ENCODE measurements at places on chromosomes 7 and 10.

DNA sequence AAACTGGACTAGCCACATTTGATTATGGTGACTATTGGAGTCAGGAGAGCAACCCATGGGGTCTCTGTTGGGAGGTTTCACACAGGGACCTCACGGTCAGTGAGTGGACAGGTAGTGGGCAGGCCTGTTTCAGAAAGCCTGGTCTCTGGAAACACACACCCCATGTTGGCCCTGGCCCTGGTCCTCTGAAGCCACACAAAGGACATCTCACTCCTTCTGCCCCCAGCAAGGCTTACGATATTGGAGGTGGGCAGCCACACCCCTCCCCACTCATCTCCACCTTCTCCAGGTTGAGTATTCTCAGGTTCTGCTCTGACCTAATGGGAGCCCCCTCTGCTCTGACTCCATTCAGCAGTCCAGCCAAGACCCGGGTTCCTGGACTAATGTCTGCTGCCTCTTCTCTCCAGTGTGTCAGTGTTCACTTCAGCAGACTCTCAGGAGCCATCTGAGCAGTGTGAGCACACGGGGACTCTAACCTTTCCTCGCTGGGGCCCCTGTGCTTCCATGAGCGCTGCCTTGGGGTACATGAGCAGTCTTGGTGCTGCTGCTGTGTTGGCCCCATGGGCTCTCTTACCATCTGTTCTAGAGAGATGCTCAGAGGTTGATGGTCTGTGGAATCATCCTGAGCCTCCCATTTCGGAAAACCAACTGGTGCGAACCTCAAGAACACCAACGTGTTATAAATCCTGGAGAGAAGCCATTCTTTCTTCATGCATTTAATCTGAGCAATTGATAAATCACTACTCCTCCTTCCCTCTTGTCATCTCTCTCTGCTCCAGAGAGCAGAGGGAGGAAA is 748.6 kb downstream of the GRID1 start:
- DNase-seq: no peak

GRCh38 chr10:79049931-79050895 is 18.6 kb upstream of the ZMIZ1 start:
- peak; percentile 55 for DNase-seq

- no peak for DNase-seq
These were observed 46.4 kb upstream of the DPYSL4 start for GRCh38 chr10:132140167-132140925.

DNA sequence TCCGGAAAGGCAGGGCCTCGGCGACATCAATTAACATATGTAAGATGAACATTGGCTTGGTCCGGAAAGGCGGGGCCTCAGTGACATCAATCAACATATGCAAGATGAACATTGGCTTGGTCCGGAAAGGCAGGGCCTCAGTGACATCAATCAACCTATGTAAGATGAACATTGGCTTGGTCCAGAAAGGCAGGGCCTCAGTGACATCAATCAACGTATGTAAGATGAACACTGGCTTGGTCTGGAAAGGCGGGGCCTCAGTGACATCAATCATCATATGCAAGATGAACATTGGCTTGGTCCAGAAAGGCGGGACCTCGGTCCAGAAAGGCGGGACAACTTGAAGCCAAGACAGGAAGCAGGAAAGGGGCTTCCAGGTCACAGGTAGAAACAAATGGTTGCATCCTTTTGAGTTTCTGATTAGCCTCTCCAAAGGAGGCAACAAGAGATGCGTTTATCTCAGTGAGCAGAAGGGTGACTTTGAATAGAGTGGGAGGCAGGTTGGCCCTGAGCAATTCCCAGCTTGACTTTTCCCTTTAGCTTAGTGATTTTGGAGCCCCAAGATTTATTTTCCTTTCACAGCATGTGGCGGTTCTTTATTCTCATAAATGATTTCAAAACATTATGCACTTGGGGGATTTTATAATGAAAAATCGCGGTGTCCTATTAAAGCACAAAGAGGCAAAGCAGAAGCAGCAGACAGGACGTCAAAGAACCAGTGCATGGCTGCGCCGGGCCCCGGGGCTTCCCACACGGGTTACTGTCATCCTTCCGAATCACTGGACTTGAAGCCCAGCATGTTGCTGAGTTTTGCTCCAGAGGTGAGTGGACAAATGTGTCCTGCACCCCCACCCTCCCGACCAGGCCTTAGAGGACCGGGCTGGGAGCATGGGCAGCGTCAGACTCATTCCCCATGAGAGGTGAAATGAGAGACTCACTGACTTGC is 43.1 kb upstream of the EN2 start:
- no peak for DNase-seq

DNA sequence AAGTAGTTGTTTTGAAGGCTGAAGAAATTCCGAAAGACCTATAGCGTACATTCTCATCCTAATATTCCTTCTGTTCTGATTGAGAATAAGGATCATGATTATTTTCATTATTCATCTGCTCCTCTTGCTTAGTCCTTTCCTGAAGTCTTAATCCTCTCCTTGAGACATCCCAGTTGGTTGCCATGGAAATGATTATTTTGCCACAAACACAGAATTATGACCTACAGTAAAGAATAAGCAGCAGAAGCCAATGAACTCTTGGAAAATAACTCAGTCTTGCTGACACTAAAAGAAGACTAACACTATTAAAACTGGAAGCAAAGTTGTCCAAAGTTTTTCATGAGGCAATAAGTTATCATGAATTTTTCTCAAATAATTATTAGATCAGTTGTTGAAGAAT is 47.8 kb upstream of the JAZF1 start:
- no peak for DNase-seq

DNA sequence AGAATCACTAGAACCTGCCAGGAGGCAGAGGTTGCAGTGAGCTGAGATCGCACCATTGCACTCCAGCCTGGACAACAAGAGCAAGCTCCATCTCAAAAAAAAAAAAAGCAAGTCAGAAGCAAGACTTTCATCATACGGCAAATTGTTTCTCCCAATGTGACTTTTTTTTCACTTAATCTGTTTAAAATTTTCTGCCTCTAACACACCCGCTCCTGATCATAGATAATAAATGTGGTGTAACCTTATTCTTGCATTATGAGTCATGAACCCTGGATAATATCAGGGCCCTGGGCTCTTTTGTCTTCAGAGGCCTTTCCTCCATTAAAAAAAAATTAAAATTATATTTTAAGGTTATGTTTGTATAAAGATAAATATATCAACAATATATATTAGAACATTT is 111.4 kb upstream of the JCAD start:
- DNase-seq: peak; percentile 68

- DNase-seq: no peak
These were observed 6.0 kb upstream of the CROT start for GRCh38 chr7:87339373-87339897.

DNA sequence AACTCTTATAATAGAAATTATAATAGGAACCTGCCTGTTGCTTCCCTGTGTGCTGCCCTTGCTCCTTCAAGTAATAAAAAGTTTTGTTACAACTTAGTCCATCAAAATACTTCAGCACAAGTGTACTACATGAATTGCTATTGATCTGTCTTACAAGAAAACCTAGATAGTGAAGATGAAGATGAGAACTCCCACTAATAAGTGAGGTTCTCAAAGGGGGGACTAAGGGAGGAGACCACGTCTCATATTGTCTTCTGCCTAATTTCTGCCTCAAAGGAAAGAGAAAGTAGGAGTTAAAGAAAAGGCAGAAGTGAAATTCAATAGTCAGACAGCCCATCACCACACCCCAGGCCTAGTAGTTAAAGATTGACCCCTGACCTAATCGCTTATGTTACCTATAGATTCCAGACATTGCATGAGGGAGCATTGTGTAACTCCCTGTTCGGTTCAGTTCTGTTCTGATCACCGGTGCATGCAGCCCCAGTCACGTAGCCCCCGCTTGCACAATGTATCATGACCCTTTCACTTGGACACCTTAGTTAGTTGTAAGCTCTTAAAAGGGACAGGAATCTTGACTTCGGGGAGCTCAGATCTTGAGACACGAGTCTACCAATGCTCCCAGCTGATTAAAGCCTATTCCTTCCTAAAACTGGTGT is 18.2 kb upstream of the CHST3 start:
- DNase-seq: no peak

GRCh38 chr7:151785681-151785965 is 91.3 kb downstream of the PRKAG2 start:
- no peak for DNase-seq

GRCh38 chr7:117652943-117653680 is 173.3 kb downstream of the CFTR start:
- no peak for DNase-seq

GRCh38 chr7:44491229-44491628 is 771 bp upstream of the NUDCD3 start:
- DNase-seq: no peak

GRCh38 chr10:51358227-51358626 is 283.9 kb downstream of the PRKG1 start:
- no peak for DNase-seq

DNA sequence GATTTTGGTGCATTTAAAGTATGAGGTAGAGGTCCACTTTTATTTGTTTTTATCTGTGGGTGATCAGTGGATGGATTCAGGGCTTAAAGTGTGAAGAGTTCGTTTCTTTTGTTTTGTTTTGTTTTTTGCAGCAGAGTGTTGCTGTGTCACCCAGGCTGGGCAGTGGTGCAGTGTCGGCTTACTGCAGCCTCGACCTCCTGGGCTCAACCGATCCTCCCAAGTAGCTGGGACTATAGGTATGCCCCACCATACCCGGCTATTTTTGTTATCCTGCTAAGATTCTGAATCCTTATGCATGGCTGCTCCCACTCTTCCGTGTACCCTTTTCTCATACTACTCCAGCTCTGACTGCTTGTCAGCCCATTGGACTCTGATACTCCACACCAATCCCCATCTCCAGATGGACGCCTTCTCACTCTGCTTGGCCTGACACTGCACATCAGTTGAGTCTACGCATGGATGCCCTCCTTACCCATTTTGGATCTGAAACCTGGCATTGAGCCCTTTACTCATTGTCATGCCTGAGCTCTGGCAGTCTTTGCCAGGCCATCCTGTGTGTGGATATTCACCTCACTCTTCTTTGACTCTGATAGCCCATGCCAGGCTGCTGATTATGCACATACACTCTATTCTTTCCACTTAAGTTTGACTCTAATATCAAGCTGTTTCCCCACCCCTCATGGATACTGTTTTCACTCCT is 119.5 kb downstream of the CCSER2 start:
- no peak for DNase-seq

DNA sequence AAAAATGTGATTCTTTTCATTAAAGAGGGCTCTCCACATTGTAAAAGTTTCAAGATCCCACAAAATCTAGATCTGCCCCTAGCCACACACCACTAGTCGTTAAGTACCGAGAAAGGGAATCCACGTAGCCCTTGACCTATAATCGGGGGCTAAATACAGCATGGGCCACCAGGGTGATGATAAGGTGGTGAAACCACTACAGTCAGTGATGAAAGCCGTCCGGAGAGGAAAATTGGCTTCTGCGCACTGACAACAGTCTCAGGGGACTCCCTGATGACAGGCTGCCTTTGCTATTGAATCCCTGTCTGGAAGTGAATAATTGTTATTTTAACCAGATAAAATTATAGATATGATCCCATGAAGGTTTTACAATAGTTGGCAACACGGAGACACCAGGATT is 4.6 kb downstream of the TECTB start:
- DNase-seq: no peak

DNA sequence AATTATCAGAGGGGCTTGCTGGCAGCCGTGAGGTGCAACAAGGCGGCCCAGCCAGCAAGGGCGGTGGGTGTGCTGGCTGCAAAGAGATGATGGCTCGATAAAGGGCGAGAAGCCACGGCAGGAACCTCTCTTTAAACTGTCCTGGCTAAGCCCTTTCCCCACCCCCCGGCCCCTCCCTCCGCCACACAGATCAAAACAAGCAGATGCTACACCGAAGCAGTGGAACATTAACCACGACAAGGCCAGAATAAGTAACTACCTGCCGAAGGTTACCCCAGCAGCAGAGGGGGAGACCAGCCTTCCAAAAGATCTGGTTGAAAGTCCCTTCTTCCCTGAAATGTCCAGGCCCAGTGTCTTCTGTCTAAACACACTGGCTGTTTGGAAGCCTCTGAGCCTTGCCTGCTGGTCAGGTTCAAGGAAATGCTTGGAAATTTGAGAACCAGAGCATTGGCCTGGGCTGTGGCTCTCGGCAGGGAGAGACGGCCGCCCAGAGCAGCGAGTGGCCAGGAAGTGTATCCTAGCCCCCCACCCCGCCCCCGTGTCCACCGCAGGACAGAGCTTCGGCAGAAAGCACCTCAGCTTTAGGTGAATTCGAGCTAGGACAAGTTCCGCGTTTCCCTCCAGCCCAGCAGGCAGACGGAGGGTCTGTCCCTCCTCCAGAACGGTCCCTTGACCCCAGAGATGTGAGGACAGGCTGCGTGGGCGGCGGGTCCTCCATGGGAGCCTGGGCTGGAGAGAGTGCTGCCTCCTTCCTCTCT is 2.1 kb downstream of the FAM20C start:
- no peak for DNase-seq

DNA sequence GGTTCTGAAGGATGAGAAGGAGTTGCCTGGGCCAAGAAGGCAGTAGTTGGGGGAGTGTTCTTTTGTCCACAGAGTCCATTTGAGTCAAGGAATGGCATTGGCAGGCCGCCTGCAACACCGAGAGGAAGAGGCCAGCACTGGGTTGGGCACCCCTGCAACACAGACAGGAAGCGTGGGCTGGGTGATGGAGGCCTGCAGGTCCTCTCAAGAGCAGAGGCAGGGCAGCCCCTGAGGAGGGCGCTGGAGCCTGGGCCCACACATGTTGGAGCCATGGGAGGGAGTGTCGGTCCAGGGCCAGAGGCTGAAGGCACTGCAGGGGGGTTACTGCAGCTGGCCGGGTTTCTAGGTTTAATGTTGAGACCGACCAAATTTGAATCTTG is 137.3 kb downstream of the PTPN20 start:
- DNase-seq: no peak

DNA sequence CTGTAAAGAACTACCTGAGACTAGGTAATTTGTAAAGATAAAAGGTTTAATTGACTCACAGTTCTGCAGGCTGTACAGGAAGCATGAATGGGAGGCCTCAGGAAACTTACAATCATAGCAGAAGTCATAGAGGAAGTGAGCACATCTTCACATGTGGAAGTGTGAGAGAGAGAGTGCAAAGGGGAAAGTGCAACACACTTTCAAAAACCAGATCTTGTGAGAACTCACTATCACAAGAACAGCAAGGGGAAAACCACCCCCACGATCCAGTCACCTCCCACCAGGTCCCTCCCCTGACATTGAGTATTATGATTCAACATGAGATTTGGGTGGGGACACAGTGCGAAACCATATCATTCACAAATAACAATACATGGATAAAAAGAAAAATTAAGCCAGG is 24.5 kb downstream of the AVL9 start:
- DNase-seq: no peak

- DNase-seq: no peak
These were observed 14.8 kb downstream of the PLCE1 start for GRCh38 chr10:94008526-94008925.

Measured in hematopoietic multipotent progenitor cell treated with erythropoietin and hydrocortisone succinate and interleukin-3 and kit ligand, for 8 days (in vitro differentiated cells).